ENCODE measurements at places on chromosomes 11 and 22.
A peak's percentile ranks its signal among the peaks of the same experiment; 100 is the strongest.

DNA sequence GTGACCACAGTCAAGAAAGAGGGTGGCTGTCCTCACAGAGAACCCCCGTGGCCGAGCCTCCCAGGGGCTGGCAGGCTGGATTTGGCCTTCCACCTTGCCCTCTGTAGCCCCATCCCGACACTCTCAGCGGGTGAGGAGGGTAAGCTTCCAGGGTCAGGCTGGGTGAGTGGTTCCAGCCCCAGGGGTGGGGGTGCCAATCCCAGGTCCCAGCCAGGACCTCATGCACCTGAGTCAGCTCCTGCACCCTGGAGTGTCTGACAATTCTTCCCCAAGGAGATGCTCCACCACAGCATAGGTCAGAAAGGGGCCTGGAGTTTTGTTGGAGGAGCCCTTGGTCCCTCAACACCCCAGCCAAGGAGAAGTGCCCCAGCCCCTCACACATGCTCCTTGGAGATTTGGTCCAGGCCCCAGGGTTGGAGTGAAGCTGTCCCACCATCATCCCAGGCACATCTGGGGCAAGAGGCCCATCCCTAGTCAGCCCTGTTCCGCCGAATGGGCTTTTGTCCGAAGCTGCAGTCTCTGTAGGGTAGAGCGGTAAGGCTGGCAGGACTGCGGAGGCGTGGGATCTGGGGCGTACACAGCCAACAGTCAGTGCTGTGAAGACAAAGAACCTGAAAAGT is 8.4 kb downstream of the LINC01488 start:
- DNase-seq: peak; percentile 28

DNA sequence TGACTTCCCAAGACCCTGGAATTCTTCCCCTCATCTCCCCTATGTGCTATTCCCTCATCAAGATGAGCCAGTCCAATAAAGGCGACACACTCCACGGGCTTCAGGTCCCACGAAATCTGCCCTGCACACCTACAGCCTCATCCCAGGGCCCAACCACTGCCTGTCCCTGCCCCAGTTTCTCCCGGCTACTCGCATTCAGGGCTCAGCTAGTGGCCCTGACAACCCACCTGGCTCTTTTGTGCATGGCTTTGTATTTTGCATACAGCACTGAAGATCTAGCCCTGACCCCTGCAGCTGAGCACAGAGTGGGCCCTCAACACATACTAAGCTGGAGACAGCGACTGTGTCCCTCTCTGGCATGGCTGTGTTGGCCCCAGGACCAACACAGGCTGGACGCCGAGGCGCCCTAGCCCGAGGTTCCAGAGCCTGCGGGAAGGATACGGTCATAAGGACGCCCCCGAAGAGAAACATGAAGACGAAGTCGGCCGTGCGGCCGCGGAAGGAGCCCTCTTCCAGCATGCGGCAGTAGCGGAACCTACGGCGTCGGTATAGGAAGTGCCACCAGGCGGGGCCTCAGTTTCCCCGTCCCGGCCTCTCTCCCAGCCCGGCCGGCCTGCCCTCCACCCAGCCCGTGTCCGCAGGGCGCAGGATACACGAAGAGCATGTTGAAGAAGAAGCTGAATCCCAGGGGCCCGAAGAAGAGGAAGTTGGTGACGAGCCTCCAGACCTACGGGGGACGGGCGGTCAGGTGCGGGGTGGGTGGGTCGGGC is 710 bp downstream of the DERL3 start:
- DNase-seq: no peak

DNA sequence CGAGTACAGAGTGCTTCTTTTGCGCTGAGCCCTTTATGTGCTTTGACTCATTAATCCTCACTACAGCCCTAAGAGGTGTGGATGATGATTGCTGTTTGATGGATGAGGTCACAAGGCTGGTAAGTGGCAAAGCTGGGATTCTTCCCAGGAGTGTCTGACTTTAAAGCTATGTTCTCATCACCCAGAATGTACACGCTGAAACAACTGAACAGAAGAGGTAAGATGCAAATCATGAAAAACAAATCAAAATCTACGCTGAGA is 37.7 kb upstream of the CREB3L1 start:
- DNase-seq: no peak

DNA sequence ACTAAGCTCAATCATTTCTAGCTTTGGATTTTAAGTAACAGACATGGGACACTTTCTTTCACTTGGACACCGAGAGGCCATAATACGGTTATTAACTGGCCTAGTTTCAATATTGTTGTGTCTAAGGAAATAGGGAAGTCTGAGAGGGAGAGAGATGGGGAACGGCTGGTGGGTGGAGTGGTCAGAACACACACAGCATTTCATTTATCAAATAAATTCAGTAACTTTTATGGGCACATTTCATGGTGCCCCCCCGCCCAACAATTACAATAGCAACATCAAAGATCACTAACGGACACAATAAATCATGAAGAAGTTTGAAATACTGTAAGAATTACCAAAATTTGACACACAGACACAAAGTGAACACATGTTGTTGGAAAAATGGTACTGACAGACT is 10.7 kb downstream of the PRPF19 start:
- no peak for DNase-seq

GRCh38 chr22:38467904-38468442 is at the start of gene KDELR3:
KDELR3 (plus strand) TSS chr22:38468096; CDS start chr22:38468234, 138 bp downstream.
- DNase-seq: peak; percentile 84

DNA sequence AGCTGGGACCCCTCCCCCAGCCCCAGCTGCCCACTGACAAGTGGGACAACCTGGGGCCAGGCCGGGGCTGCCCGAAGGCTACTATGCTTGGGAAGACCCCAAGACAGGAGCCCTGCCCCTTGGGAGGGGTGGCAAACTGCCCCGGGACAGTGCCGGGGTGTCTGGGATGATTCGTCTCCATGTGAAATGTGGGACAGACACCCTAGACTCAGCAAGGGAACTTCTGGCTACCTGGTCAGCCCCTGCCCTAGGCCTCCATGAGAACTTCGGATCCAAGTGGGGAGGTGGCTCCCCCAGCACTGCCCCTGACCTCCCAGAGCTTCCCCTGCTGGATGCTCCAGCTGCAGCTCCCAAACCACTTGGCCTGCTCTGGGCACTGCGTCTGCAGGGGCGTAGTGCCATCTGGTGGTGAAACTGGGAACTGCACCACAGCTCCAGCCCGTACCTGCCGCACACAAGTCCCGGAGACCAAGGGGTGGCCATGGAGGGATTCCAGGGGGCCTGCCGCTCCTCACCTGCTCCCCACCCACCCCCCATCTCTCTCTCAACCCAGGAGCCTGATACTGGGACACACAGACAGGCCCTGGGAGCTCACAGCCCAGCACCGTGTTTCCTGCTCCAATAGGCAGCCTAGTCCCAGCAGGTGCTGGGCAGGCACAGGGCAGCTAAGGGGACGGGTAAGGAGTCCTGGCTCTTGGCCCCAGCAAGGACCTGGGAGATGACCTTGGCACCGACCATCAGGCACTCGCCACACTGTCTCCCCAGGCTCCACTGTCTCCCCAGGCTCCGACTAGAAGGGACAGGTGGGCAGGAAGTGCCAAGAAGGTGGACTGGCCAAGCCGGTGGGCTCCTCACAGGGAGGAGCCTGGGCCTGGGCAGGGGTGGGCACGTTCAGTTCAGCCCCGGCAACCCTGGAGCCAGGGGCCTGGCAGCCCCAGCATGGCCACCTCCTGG is 194.1 kb downstream of the IGLL1 start:
- peak; percentile 88 for DNase-seq

GRCh38 chr11:77557553-77557952 is 32.2 kb upstream of the AQP11 start:
- no peak for DNase-seq
